ENCODE measurements at places on chromosomes 3 and 15.

GRCh38 chr3:104906001-104906639 lies 460.6 kb upstream of the ALCAM start:
- DNase-seq: no peak

GRCh38 chr3:40366203-40367162 lies 20.5 kb upstream of the ENTPD3 start:
- DNase-seq: no peak

GRCh38 chr3:167814441-167814951 lies 79.0 kb downstream of the SERPINI1 start:
- DNase-seq: no peak

GRCh38 chr3:157532529-157533297 lies 29.5 kb upstream of the VEPH1 start:
- no peak for DNase-seq

GRCh38 chr3:24496529-24497482 lies 2.2 kb upstream of the THRB start:
- no peak for DNase-seq

DNA sequence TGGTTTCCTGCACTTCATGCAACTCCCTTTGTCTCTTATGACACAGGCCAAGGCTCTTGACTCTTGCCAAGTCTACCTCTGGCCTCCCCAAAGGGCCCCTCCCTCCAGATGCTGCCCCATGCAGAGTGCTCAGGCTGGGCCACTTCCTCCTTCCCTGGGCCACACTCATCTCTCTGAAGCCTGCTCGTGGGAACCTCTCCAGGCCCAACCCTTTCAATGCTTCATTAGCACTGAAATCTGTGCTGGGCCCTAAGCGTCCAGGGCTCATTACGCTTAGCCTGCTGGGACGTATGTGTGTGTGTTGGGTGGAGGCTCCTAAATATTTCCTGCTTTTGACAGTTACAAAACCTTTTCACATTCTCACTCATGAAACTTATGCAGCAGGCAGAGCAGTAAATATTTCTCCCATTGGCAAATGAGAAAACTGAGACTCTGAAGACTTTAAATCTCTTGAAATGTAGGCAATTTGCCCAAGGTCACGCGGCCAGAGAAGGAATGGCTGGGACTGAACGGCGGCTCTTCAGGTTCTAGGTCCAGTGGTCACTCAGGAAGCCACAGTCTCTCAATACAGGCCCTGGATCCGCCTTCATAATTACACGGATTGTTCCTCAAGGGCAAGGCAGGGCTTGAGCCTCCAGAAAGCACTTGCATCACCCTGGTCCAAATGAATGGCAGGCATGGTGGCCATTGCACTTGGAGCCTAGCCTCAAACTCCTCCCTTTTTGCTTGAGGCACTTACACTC lies 241.7 kb upstream of the HES1 start:
- DNase-seq: no peak

All from stimulated activated CD8-positive, alpha-beta memory T cell treated with anti-CD3 and anti-CD28 coated beads, Interleukin-4, amount 100 ng/mL, for 1 hour (primary cell).